ENCODE measurements at places on chromosomes 13 and 19.

GRCh38 chr13:85241060-85241459 is 558.2 kb downstream of the SLITRK6 start:
- DNase-seq, result no peak

- DNase-seq, result no peak
Measured at GRCh38 chr13:57044910-57045309, 95.8 kb upstream of the PRR20A start.

- no peak for DNase-seq
Measured at GRCh38 chr13:75514080-75514995, 23.3 kb downstream of the COMMD6 start.

DNA sequence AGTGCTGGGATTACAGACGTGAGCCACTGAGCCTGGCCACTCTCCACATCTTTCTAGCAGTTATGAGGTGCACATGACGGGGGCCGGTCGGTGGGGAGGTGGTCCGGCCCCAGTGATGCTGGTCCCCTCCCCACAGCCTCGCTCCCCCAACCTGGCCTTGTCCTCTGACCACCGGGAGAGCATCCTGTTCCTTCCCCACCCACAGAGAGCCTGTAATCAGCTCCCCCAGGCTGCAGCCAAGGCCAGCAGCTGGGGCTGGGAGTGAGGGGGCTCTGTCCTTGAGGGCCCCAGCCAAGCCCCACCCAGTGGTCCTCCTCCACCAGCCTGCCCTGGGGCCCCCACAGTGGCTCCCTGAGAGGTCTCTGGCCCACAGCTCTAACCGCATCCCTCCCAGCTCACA is 3.0 kb upstream of the INSL3 start:
- no peak for DNase-seq

GRCh38 chr19:2827840-2828489 is 8.3 kb downstream of the ZNF554 start:
- no peak for DNase-seq

DNA sequence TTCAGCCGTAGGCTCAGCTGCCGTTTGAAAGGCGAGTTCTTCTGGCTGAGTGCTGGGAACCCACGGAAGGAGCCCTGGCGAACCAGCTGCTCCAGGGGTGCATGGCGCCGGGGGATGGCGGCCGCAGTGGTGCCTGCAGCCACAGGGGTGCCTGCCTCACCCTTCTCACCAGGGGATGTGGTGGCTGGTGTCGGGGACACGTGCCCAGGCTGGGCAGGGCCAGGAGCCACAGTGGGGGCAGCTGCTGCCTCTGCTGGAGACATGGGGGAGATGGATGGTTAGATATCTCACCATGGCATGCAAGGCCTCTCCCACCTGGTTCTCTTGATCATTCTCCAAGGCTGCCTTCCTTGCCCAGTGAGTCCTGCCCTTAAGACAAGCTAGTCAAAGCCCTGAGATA is 17.1 kb downstream of the NUMBL start:
- peak; percentile 36 for DNase-seq

- no peak for DNase-seq
Measured at GRCh38 chr13:20028953-20029352, 70.4 kb downstream of the ZMYM2 start.

- DNase-seq, result no peak
Measured at GRCh38 chr19:2329501-2329916, 1.0 kb downstream of the SPPL2B start.

DNA sequence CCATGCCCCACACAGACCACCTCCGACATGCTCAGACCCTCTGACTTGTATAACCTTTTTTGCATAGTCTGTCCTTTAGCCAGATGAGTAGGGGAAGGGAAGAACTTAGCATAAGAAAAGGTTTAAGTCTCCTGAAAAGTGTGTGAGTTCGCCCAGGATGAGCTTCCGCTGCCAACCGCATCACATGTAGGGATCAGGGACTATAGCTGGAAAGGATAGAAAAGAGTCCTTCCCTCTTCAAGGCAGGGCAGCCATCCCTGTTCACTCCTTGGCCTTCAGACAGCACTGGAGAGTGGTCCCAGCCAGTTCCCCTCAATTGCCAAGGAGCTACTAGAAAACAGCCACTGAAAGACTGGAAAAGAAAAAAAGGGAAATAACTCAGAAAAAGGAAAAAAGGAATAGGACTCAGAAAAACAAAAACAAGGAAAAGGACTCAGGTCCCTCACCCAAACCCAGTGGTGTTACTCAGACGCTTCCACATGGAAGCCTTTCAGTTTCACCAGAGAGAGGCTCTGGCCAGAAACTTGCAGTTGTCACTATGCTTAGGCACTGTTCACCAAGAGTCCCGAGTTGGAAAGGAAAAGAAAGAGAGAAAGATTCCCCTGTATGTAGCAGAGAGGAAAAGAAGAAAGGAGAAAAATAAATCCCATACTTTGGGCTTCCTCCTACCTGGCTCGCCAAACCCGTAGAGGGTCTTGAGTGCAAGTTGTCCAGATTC is 5.6 kb upstream of the TM9SF2 start:
- DNase-seq, result no peak

DNA sequence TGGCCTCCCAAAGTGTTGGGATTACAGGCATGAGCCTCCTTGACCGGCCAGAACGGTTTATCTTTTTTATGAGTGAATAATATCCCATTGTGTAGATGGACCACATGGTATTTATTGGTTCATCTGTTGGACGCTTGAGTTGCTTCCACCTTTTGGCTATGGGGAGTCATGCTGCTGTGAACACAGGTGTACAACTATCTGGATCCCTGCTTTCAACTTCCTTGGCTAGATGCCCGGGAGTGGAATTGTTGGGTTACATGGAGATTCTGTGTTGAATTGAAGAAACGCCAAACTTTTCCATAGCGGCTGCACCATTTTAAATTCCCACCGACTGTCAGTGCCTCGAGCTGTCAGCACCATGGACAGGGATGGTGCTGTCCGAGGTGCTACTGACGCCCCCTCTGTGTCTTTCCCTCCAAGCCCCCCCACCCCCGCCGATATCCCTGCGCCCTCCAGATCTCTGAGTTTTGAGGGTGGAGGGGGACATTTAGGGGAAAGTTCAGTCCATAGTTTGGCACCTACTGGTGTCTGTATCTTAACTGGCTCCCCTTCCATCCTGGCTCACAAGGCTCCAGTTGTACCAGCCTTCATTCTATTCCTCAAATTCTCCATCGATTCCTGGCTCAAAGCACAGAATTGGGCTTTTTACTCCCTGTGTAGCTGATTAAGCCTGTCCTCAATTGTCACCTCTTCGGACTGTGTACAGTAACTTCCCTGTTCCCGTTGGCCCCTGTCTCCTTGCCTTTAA is 27.3 kb downstream of the PNPLA6 start:
- DNase-seq, result no peak

GRCh38 chr13:43284162-43284561 is 260.8 kb downstream of the DNAJC15 start:
- DNase-seq, result no peak

DNA sequence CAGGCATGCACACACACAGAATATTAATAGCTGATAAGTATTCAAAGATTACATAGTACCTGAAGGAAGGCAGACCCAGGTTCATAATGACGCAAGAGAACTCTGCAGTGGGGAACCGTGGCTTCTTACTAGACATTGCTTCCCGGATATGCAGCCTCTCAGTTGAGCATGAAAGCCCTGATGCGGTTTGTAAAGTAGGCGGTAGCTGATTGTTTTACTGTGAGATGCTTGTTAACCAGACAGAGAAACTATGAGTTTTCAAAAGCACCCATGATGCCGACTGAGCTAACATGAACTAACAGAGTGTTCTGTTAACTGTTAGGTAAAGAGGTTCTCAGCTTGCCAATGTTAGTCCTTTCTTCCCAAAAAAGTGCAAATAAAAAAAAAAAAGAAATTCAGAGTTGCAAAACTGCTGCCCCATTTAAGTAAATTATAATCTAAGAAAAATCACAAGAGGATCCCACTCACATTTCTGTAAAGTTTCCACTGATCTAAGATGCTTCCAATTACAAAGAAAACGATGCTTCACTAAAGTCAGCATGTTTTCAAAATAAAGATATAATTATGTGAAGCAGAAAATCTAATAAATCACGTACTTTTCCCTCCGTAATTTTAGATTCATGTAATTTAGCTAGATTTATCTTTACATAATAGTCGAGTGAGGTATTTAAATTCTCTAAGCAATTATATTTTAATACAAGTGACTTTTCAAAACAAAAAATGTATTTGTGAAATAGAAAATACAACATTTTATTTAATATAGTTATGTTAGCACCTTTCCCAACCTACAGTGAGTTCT is 2.2 kb downstream of the FLT1 start:
- DNase-seq, result peak; percentile 59

DNA sequence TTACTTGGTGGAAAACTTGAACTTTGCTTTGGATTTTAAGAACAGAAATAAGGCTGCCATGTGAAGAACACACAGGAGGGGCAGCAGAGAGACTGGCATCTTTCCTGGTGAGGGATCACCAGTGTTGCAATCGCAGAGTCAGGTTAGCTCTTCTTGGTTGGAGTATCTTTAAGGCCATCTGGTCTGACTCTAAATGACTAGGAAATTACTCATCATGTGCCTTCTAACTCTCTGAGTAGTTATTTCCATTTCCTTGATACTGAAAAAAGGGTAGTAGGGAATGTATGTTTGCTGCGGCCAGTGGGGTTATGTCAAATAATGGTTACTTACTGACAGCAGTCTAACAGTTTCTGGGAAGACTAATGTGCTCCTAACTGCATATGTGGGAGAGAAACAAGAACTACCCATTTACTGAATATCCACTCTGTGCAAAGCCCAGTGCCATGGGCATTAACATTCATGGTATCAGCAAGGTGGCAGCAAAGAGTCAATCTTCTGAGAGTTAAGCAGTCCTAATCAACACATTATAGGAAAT is 122.1 kb downstream of the COG6 start:
- peak; percentile 48 for DNase-seq

DNA sequence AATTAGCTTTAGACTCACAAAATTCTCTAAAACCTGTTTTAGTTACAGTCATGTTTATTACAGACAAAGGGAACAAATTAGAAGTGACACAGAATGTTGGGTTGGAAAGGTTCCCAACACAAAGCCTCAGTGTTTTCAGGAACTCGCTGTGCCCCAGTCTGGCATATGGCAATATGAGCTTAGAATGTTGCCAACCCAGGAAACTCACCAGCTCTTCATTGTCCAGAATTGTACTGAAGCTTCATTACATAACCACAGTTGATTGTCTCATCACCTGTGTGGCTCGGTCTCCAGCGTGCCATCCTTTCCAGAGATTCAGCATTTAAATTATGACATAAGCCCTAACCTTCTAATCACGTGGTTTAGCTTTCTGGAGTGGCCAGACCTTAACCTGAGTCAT is 19.1 kb downstream of the ZNF264 start:
- no peak for DNase-seq

DNA sequence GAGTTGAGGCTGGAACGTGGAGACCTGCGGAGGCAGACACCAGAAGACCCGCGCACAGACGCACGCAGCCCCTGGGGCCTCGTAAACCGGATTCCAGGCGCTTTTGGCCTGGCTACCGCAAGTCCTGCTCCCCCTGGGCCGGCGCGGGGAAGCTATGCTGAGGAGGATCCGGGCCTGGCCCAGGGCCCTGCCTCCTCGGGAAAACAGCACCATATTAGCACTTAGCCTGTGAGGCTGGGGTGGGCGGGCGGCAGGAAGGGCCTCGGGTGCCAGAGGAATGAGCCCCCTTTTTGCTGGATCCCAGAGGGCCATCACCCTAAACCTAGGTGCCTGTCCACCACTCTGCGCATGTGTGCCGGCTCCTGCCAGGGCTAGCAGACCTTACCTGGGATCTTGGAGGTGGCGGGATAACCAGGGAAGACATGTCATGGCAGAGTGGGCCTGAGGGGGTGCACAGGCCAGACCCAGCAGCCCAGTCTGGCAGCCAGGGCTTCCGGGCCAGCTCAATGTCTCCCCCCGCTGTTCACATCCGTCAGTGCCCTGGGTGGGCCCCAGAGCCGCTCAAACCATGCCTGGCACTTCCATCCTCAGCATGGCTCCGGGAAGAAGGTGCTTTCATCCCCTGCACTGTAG is 7.3 kb downstream of the ELOF1 start:
- DNase-seq, result no peak

GRCh38 chr13:43544631-43545030 is 242.1 kb downstream of the ENOX1 start:
- DNase-seq, result no peak

GRCh38 chr19:1220976-1221903 is 15.7 kb downstream of the STK11 start:
- DNase-seq, result no peak

DNA sequence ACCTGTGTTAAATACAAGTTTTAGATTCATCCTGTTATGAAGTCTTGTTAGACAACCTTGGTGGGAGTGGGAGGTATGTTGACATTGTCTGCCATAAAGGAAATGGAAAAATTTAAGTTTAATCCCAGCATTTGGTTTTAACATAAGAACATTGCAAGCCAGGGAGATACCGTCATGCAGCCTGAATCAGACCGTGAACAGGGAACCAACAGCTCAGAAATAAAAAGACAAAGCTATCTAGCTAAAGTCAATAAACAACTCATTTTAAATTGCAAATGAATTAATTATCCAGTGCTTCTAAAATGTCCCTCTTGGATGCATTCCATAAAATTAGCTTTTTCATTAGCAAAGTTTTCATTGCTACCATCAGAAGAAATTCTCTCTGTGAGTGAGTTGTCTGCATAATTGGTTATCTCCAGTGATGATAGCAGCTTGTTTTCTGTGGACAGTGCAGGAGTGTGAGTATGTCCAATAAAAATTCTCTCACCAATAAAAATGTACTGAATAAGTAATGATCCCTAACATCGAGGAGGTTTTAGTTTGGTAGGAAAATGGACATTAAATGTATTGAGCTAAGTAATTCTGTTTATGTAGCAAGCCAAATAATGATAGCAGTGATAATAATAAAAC is 170.6 kb upstream of the TMTC4 start:
- DNase-seq, result no peak

- DNase-seq, result no peak
Measured at GRCh38 chr13:60139272-60139671, 24.5 kb downstream of the DIAPH3 start.

DNA sequence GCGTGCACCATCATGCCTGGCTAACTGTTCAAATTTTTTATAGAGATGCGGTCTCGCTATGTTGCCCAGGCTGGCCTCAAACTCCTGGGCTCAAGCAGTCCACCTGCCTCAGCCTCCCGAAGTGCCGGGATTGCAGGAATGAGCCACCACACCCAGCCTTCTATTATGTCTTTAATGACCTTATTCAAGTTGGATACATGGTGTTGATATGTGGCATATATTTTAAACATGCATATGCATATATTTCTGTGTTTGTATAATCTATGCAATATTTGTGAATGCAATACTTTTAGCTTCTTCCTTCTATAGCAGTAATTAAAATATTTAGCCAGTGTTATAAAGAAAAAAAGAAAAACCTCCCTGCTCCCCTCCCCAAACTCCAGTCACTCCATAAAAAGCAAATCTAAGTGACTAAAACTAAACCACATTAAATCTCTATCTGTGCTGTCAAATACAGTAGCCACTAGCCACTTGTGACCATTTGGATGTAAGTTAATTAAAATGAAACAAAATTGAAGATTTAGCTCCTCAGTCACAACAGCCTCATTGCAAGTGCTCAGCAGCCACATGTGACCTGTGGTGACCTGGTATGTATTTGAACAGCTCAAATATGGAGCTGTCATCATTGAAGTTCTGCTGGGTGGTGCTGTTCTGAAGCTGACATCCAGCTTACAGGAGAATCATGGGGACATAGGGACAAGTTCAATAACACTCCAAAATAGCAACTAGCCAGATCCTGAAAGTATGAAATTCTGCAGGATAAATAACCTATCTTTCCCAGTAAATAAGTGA is 27.4 kb downstream of the FCGBP start:
- no peak for DNase-seq

- DNase-seq, result no peak
Measured at GRCh38 chr13:36981156-36981743, 17.9 kb downstream of the ALG5 start.

GRCh38 chr19:35013041-35013819 is 13.1 kb downstream of the GRAMD1A start:
- DNase-seq, result peak; percentile 79
